ENCODE measurements at places on chromosomes 5 and 9.

- peaks cover 2% of the 10 kb centered on the region for H3K4me1 ChIP-seq
- H3K4me3 ChIP-seq = no peak overlapping the region
- no peak for DNase-seq
- H3K27ac ChIP-seq = no peak overlapping the region
Measured at GRCh38 chr9:72294936-72295335, 70.1 kb downstream of the ZFAND5 start.

DNA sequence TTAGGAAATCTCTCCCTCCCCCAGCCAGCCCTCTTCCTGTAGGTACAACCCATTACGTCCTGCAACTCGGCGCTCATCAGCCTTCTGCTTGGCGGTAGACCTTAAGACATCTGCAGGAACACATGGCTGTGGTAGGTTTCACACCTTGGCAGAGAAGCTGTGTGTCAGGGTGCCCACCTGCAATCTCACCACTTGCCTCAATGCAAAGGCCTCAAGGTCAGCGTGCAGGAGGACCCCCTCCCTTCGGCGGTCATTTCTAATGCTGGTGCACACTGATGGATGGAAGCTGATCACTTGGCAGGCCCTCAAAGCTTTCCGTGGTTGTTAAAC is 67.3 kb downstream of the CRB2 start:
- H3K4me3 ChIP-seq = no peak overlapping the region
- H3K27ac ChIP-seq = no peak overlapping the region
- H3K36me3 ChIP-seq = no peaks in the 10 kb centered on the region
- no peak for DNase-seq

DNA sequence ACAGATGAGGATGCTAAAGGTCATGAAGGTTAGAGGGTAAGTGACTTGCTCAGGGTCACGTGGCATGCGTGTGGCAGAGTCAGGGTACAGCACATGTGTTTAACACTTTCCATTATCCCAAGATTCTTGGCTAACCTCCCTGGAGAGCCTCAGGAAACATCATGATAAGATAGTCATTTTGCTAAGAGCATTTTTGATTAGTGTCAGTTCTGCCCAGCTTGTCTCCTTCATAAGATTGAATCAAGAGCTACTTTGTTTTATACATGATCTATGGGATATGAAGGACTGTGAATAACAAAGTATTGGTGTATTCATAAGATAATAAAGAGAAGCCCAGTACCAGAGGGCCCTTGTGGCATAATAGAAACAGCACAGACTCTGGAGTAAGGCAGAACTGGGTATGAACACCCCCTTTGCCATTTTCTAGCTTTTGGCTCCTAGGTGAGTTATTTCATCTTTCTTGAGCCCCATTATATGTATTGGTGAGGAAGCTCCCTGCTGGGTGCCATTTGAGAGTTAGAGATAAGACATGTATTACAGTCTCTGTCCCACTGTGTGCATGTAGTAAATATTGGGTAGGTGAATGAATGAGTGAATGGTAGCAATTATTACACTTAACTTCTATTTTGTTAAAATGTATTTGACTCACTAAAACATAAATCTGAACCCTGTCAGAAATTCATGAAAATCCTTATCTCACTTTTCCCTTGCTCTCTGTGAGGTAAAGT is 16.1 kb downstream of the PTPDC1 start:
- DNase-seq = no peak
- H3K4me1 ChIP-seq = no peaks in the 10 kb centered on the region
- H3K36me3 ChIP-seq = no peaks in the 10 kb centered on the region
- H3K4me3 ChIP-seq = no peak overlapping the region

DNA sequence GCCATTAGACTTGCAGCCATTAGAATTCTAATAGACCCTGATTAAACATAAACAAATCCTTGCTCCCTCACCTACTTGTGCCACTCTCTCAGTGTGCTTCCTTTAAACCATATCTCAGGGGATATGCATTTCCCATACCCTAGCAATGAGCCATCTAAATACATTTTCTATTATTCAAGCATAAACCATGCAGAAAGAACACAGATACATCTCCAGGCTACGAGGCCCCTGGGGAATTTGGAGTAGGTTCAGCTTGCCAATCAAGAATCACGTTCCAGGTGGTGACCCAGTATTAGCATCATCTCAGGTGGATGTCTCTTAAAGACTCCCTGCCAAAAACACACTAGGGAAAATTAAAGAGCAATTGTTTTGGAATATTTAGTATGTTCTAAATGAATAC is 93.0 kb upstream of the CCL21 start:
- DNase-seq = no peak
- no peaks in the 10 kb centered on the region for H3K36me3 ChIP-seq
- H3K4me1 ChIP-seq = no peaks in the 10 kb centered on the region

DNA sequence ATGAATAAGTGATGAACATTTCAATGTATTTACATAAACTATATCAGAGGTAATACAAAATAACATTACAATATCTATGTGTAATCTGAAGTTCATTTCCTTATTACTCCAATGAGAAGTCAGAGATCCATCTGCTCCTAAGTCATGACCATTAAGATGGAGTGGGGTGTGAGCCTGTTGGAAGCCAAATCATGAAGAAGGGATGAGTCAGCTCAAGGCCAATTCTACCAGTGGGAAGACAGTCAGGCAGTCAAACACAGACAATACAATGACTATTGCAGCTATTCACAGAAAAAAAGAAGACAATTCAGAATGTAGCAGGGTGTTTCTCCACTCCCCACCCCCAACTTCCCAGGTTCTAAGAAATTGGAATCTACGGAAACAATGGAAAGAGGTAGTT is 155.0 kb downstream of the NFIB start:
- H3K36me3 ChIP-seq = no peaks in the 10 kb centered on the region
- no peaks in the 10 kb centered on the region for H3K27me3 ChIP-seq
- no peak overlapping the region for H3K4me3 ChIP-seq
- H3K27ac ChIP-seq = no peak overlapping the region
- DNase-seq = no peak

DNA sequence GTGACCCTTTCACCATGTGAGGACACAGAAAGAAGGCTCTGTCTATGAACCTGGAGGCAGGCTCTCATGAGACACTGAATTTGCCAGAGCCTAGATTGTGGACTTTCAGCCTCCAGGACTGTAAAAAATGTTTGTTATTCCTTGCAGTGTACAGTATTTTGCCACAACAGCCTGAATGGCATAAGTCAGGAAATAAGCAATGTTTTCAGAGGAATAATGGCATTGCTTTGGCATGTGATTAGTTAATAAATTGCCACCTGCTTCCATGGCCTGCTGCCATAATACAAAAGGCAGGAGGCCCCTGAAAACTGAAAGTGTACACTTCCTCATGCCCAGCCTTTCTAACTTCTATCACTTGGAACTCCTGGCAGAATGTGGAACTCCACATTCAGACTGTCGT is 408.1 kb downstream of the GADD45G start:
- DNase-seq = no peak
- H3K27me3 ChIP-seq = no peaks in the 10 kb centered on the region
- H3K27ac ChIP-seq = no peak overlapping the region
- no peaks in the 10 kb centered on the region for H3K4me1 ChIP-seq
- no peak overlapping the region for H3K4me3 ChIP-seq

DNA sequence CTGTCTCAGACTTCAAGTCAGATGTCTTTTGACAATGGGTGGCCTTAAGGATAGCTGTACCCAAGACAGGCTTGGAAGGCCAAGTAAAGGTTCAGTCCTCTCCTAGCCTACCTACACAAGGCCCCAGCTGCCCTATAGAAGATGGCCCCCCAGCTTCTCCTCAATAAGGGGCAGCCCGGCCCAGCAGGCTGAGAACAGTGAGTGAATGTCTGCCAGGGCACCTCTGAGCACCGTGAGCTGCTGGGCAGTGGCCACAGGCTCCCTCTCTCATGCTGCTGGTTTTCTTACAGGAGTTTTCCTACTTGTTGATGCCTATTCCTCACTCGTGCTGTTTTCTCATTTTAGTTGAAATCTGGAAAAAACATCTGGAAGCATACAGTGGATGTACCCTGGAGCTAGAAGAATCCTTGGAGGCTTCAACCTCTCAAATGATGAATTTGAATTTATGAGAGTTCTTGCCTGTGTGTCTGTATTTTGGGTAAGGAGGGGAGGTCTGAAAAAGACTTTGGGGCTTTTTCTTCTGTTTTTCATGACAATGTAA is 40.1 kb downstream of the SECISBP2 start:
- no peaks in the 10 kb centered on the region for H3K27me3 ChIP-seq
- DNase-seq = no peak
- H3K27ac ChIP-seq = no peak overlapping the region

DNA sequence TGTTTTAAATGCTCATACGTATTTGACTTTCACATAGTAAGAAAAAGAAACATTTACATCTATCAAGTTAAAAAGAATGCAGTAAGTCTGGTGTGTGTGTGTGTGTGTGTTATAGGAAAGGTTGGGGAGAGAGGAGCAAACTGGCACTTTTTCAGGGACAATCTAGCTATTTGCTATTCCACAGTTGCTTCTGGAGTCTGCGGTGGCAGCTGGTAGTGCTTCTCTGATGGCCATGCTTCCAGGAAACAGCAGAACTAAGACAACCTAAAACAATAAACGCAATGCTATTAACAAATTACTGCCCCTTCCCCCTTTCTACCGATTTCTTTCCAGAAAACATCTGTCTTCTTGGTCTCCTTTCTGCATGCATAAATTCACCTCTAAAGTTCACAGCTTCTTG is 70.0 kb upstream of the CDH10 start:
- H3K4me3 ChIP-seq = no peak overlapping the region
- DNase-seq = no peak
- no peaks in the 10 kb centered on the region for H3K4me1 ChIP-seq
- H3K27ac ChIP-seq = no peak overlapping the region
- no peaks in the 10 kb centered on the region for H3K27me3 ChIP-seq
- H3K36me3 ChIP-seq = no peaks in the 10 kb centered on the region

DNA sequence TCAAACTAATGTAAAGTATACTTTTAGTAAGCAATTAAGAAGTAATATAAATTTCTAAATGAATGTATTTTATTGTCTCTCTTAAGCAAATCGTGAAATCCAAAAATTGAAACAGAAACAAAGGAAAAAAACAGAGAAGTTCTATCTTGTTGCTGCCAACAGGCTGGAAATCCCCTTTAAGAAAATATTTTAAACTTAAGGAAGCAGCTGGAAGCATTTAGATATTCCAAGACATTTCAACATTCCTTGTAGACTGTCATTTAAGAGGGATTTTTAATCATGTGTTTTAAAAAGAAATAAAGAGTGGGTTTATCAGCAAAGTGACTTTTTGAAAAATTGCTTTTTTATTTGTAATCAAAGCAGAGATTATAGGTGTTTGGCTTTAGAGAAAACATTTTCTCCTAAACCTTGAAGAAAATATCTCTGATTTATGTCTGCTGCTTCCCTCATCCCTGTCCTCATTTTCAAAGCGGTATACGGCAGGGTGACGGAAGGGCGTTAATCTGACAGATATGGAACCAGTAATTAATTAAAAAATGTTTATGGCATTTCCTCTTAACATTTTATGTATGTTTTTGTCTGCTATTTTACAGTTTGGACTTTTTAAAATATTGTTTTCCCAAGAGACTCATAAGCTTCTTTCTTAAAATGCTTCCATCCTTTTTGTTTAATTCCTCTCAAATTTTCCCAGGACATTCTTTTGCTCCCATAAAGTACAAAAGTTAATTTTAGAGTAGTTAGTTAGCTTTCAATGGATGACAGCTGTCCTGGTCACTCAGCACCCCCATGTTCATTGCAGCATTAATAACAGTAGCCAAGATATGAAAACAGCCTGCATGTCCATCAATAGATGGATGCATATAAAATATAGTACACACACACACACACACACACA is 245.6 kb downstream of the LURAP1L start:
- H3K4me1 ChIP-seq = no peaks in the 10 kb centered on the region
- no peak for DNase-seq
- no peaks in the 10 kb centered on the region for H3K27me3 ChIP-seq
- H3K36me3 ChIP-seq = no peaks in the 10 kb centered on the region

DNA sequence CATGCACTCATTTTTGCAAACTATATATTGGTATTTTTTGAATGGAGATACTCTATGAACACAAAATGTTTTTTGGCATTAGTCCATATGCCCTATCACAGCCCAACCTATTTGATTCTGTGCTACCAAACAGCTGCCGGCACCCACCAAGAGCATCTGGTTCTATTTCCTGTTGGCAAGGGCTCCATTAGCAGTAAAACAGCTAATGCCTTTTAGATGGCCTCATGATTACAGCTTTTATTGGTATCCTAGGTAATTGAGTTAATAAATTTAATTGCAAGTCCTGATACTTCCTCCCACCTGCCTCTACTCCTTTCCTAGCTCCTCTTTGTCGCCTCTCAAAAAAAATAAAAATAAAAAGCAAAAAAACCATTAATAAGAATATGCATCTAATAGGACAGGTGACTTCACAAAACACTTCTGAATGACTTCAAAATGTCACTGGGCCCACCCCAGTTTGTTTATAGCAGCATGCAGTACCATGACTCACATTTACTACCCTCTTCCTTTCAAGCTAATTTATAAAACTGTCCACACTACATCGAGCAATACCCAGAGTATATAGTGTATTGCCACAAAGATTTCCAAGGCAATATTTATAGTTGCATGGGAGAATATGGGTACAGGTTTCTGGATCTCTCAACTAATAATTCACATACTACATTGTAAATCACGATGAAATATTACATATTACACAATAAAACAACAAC is 620.4 kb downstream of the SLCO4C1 start:
- no peaks in the 10 kb centered on the region for H3K36me3 ChIP-seq
- H3K27ac ChIP-seq = no peak overlapping the region
- no peak overlapping the region for H3K4me3 ChIP-seq
- H3K4me1 ChIP-seq = no peaks in the 10 kb centered on the region
- no peak for DNase-seq
- H3K27me3 ChIP-seq = no peaks in the 10 kb centered on the region

GRCh38 chr9:5629312-5630080 is 589 bp downstream of the RIC1 start:
- DNase-seq = no peak
- no peaks in the 10 kb centered on the region for H3K27me3 ChIP-seq
- H3K4me1 ChIP-seq = peaks cover 8% of the 10 kb centered on the region

- H3K4me3 ChIP-seq = no peak overlapping the region
- DNase-seq = no peak
- H3K36me3 ChIP-seq = no peaks in the 10 kb centered on the region
- no peaks in the 10 kb centered on the region for H3K27me3 ChIP-seq
- no peaks in the 10 kb centered on the region for H3K4me1 ChIP-seq
Measured at GRCh38 chr5:135467871-135468485, 15.8 kb upstream of the TIFAB start.

DNA sequence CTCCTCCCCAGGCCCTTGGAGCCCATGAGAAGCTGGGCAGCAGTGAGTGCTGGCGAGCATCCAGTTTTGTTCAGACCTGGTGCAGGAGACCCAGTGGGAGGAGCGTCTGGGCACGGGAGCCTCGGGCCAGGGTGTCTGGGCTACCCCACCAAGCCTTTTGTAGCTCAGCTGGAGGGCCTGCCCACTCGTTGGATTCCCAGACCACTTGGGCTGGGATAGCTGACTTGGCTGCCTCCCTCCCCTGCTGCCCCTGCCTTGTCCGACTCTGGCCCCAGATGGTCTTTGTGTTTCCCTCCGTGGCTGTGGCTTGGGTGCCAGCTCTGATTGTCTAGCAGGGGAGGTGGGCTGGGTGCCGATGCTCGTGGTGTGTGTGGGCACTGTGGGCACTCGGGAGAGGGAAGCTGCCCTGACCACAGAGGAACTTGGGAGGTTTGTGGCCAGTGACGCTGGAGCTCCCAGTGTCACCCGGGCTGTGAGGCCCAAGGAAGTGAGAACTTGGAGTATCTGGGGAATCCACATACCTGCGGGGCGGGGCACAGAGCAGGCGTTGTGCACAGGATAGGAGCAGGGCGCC is 47.3 kb downstream of the WNK2 start:
- no peaks in the 10 kb centered on the region for H3K27me3 ChIP-seq
- H3K36me3 ChIP-seq = no peaks in the 10 kb centered on the region
- no peak overlapping the region for H3K27ac ChIP-seq
- H3K4me3 ChIP-seq = no peak overlapping the region
